ENCODE measurements at places on chromosomes 6 and 20.

- no peak for DNase-seq
Observed at GRCh38 chr6:2979819-2980464, 8.6 kb upstream of the SERPINB6 start.

- no peak for DNase-seq
Observed at GRCh38 chr6:162154001-162154400, 573.6 kb downstream of the PRKN start.

DNA sequence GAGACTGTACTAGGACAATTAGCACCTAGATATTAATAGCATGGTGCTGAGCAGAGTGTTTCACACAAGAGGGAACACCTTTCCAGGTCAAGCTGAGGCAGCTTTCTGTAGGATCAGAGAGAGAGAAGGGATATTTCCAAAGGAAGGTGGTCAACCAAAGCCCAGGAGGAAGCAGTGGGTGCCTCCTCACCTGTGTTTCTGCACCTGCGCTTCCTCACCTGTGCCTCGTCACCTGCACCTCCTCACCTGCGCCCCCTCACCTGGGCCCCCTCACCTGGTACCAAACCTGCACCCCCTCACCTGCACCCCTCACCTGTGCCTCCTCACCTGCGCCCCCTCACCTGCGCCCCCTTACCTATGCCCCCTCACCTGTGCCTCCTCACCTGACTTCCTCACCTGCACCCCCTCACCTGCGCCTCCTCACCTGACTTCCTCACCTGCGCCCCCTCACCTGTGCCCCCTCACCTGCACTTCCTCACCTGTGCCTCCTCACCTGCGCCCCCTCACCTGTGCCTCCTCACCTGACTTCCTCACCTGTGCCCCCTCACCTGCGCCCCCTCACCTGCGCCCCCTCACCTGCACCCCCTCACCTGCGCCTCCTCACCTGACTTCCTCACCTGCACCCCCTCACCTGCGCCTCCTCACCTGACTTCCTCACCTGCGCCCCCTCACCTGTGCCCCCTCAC lies 67.9 kb downstream of the TTLL2 start:
- no peak for DNase-seq

GRCh38 chr20:48184229-48184628 lies 398.9 kb upstream of the SULF2 start:
- no peak for DNase-seq

- no peak for DNase-seq
Observed at GRCh38 chr6:51571168-51571567, 516.2 kb downstream of the PKHD1 start.

Data from stimulated activated CD8-positive, alpha-beta memory T cell treated with anti-CD3 and anti-CD28 coated beads, Interleukin-7, amount 100 ng/mL, for 48 hours (primary cell).